ENCODE measurements at places on chromosomes 16 and 17.
A peak's percentile ranks its signal among the peaks of the same experiment; 100 is the strongest.

DNA sequence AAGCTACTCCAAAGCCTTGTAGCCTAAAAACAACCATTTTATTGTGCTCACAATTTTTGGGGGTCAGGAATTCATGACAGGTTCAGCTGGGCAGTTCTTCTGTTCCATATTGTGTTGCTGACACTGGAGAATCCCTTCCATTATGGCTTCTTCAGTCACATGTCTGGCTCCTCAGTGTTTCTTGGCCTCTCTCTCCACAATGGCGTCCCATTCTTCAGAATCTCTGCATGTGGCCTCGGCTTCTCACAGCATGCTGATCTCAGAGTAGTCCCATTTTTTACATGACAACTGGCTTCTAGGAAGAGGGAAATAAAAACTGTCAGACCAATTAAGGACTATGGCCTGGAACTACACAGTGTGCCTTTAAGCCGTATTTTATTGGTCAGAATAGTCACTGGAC, 49.7 kb downstream of the NF1 start:
- DNase-seq: no peak

DNA sequence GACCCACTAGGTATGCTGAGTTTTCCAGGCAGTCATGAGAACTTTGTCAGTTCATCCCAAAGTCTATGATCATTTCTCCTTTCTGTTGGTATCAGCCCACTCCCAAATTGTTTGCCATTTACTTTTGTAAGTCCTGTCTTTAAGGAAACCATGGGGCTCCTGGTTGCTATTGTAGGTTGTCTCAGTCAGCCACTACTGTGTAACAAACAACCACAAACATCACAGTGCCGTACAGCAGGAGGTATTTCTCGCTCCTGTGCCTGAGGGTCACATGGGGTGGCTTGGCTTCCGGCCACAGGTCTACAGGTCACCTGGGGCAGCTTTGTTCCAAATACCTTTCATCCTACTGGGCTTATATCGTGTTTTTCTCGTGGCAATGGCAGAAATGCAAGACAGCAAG, 71.6 kb downstream of the C17orf67 start:
- DNase-seq: no peak

DNA sequence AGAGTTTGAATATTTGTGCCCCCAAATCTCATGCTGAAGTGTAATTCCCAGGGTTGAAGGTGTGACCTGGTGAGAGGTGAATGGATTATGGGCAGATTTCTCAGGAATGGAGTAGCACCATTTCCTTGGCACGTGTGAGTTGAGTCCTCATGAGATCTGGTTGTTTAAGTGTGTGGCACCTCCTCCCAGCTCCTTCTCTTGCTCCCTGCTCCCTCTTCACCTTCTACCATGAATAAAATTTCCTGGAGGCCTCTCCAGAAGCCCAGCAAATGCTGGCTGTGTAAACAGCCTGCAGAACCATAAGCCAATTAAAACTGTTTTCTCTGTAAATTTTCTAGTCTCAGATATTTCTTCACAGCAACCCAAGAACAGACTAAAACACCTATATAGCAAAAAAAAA, 12.6 kb upstream of the APOH start:
- no peak for DNase-seq

DNA sequence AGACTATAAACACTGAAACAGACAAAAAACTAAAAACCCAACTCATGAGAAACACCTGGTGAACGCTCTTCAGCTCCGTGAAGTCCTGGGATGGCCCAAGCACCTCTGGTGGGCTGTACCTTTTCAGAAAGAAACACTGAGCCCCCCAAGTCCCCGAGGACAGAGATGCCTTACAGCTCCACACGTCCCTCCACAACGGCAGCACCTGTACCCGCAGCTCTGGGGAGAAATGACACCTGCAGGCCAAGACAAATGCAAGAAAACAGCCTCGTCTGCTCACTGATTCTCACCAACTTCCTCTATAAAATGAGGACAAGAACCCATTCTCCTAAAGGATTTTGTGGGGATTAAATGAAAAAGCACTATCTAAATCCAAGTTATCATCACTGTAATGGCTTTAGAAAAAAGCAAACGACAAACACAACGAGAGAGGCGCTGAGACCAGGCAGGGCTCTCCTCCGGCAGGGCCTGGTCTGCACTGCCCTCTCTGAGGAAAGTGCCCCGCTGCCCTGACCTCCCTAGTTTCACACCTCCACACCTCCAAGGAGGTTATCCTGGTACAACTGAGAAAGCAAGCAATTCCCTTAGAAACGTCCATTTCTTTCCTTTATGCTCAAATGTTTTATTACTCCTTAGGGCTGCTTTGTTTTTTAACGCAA, 114.9 kb downstream of the ZNF778 start:
- DNase-seq: no peak

- peak; percentile 33 for DNase-seq
Observed at GRCh38 chr16:83967838-83968305, at the start of gene NECAB2. TSS of gene NECAB2 (plus strand) at chr16:83968244. CDS start at chr16:83968649, 405 bp downstream.

DNA sequence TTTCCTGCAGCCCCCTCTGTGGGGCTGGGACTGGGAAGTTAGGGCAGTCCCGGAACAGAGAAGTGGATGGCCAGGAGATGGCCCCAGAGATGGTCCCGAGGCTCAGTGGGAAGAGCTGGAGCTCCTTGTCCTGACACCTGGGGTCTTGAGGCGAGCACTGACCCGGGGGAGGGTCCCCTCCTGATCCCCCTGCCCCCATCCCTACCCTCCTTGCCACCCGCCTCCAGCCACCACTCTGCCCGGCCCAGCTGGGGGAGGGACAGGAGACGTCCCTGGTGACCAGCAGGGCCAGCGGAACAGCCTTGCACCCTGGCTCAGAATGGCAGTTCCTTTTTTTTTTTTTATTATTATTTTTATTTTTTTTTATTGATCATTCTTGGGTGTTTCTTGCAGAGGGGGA, 13.9 kb upstream of the RNF213 start:
- no peak for DNase-seq

- DNase-seq: peak; percentile 26
Observed at GRCh38 chr17:62627904-62628633, 599 bp downstream of the MRC2 start.

- no peak for DNase-seq
Observed at GRCh38 chr17:882827-883585, 96.6 kb downstream of the NXN start.

GRCh38 chr17:35069311-35069710, 5.8 kb upstream of the RFFL start:
- no peak for DNase-seq

DNA sequence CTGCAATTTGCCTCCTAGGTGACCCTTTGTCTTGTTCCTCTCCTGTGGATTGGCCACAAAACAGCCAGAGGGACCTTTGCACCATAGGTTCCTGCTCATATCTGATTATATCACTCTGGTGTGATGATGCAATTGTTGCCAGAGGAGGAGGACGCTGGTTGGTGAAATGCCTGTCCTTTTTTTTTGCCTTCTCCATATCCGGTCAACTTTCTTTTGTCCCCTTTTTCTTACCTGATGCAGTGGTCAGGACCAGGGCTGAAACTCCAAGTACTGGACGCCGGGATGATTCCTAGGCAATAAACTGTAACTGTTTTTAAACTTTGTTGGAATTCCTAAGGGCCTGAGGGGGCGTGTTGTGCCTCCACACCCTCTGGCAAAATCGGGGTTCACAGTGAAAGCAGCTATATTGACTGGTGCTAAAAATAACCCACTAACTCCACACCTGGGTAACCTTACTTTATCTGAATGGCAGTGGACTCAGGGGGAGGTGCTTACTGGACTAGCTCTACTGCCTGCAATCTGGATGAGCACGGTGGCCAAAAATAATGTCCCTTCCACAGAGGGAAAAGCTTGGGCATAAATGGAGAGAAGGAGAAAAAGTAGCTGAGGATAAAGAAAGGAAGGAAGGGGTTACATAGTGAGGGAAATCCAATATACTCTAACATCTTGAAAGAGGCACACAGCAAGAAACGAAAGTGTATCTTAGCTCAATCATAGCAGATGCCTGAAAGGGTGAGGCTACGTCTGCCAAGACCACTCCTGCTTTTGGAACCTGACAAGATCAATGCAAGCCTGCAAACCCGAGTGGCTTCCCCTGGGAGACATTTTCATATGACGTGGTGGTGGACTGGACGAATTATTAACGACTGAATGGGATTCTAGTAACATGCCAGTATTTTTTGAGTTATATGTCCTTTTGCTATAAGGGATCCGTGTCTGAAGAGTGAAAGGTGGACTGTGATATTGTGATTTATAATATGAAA, 28.4 kb upstream of the ZNF423 start:
- DNase-seq: no peak

DNA sequence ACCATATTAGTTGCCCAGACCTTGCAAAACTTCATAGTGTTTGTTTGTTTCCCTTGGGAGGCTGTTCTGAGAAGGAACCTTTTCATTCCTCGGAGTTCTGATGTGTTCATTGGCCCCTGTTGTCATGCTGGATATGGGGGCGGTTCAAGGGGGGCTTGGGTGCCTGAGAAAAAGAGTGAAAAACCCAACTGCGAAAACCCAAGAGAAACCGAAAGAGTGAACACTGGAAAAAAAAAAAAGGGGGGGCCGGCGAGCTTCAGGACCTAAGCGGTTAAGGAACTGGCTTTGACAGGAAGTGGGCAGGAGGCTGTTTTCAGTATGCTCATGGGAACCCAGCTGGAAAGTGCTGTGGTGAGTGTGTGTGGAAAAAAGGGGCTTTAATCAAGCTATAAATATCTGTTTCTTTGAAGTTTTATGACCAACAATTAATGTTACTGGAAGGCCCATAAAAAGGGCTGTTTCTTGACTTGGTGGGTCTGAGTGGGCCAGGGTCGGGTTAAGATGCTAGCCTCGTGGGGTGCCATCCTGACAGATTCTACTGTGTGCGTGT, 510.7 kb downstream of the MAF start:
- DNase-seq: peak; percentile 90

All from hematopoietic multipotent progenitor cell (in vitro differentiated cells).